Fibroblast of skin of back (primary cell): ENCODE measurements at places on chromosomes 5 and 9.

- DNase-seq: peak; percentile 13
Observed at GRCh38 chr5:15594977-15595568, 95.1 kb downstream of the FBXL7 start.

- DNase-seq: no peak
Observed at GRCh38 chr5:18244309-18244708, 610.0 kb downstream of the TAF11L14 start.

DNA sequence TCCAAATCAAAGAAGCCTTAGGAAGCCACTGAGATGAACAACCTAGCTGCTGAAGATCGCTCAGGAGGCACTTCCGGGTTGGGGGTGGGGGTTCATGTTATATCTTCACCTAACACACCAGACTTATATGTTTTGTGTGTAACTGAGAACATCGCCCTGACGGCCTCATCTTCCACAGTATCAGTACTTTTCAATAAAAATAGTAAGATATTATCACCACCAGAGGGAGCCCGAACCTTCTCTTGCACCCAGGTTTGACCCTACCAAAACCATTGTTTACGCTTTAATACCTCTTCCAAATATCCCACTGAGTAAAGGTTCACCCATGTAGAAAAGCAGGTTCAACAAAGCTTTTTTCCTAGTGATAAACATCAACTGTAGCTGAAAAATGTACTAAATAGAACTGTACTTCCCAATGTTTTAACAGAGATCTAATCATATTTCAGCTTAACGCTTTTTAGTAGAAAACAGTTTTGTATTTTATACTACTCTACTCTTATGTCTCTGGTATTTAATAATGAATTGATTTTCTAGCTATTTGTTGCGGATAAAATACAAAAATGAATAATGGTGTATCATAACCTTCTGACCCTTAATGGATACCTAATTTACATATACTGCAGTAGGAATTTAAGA lies 244.0 kb downstream of the EPB41L4A start:
- peak; percentile 49 for DNase-seq

DNA sequence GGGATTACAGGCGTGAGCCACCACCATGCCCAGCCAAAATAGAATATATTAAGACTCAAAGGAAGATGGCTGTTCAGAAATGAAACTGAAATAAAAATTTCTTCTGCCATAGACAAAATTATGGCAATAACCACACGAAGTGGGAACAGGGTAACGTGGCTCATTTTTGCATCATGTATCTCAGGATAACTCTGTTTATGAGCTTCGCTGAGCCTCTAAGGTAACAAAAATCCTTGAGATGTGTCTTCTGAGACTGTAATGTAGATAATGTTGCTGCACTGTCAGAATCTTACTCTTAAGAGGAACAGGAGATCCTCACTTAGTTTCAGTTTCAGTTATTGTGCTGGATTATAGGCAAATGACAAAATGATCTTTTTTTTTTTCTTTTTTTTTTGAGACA lies 153.8 kb downstream of the GOLPH3 start:
- DNase-seq: no peak

DNA sequence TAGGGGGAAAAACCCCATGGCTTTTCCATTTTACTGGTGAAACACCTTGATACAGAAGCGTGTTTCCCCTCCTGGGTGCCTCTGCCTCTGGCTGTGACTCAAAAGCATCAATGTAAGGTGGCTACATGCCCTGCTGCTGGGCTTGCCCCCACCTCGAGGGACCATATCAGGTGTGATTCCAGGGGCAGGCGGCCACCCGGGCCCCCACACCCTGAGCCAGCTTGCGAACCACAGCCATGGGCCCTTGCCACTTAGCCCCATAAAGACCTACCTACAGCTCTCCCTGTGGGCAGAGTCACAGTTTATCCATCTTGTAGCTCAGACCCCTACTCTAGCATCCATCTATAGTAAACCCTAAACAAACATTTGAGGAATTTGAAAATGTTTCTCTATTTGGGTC lies 10.8 kb downstream of the SHC3 start:
- DNase-seq: no peak

DNA sequence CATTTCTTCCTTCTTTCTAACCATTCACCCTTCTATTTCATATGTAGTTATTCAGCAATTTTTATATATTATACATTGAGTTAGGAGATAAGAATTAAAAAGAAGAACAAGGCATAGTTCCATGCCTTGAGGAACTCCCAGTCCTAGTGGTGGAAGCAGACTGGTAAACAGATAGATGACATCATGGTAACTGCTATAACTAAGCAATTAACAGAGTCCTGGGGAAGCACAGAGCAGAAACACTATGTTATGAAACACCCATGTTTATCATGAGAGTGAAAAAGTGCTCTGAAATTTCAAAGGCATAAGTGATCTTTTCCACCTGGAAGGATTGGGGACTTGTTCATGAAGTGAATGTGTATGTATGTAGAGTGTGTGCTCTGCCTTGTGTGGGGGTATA lies 14.6 kb downstream of the PAPPA start:
- no peak for DNase-seq

DNA sequence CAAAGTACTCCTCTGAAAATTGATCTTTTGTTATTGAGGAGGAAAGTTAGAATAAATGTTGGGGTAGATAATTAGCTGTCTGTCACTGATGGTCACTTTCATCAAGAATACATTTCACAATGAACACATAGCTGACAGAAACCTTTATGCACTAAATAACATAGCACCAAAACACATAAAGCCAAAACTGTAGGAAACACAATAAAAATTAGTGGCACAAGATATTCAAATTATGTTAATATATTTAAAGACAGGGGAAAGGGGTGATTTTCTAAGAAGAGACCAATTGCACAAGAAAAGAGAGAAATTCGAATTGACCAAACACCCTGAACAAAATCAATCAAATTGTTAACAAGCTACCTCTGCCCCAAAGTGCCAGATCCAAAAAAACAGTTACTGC lies 89.7 kb downstream of the AK8 start:
- no peak for DNase-seq

GRCh38 chr9:21689854-21690253 lies 112.6 kb upstream of the MTAP start:
- no peak for DNase-seq

DNA sequence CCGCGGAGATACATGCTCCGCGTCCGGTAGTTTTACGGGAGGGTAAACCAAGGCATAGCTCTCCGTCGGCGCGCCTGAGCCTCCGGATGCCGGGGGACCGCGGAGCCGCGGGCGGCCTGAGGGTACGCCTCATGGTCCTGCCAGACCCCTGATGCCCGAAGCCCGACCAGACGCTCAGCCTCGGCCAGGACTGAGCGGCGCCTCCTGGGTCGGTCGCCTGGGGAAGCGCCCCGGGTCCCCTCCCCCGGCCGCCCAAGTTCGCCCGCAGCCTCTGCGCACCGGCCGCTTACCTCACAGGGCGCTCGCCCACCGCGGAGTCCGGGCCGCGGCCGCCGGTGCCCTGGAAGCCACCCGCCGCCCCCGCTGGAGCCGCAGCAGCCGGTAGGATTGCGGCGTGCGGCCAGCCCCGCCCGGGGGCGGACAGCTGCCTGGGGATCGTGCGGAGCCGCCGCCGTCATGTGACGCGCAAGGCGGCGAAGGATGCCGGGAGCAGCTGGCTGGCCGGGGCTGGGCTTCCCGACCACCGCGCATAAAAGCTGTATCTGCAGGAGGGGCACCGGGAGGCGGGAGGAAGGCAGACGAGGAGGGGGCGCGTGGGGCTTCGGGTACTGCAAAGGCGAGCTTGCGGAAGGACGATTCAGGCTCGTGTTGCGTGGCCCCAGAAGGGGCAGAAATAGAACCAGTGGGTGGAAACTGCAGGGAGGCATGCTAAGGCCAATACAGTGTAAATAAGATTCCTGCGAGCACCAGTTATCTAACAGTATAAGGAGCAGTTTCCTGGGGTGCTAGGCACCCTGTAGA lies at the start of gene FBXO10:
Gene FBXO10 (minus strand): TSS at position 460 of the 801 bp plus-strand sequence. CDS start 34,612 bp downstream, outside the sequence.
- peak; percentile 69 for DNase-seq

DNA sequence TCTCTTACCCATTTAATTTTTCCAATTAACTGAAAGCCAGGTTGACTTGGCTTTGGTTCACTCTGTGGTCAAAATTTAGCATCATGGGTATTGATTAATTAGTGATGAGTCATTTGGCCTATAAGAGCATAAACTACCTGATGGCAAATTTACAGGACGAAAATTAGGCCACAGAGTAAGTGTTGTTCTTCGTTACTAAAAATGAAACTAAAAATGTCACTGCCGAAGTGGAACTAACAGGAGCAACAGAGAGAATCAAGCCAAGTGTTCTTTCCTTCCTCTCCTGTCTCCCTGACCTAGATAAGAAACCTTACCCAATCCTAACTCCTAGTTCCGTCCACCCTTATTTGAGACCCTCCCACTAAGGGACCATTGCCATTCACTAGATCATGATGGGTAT lies 176.9 kb downstream of the RAB3C start:
- no peak for DNase-seq

- no peak for DNase-seq
Observed at GRCh38 chr9:134759913-134760312, 118.3 kb downstream of the COL5A1 start.

- DNase-seq: peak; percentile 38
Observed at GRCh38 chr5:78649211-78649695, 681 bp upstream of the LHFPL2 start.

GRCh38 chr5:136094189-136094912 lies 38.3 kb upstream of the SMAD5 start:
- DNase-seq: no peak

DNA sequence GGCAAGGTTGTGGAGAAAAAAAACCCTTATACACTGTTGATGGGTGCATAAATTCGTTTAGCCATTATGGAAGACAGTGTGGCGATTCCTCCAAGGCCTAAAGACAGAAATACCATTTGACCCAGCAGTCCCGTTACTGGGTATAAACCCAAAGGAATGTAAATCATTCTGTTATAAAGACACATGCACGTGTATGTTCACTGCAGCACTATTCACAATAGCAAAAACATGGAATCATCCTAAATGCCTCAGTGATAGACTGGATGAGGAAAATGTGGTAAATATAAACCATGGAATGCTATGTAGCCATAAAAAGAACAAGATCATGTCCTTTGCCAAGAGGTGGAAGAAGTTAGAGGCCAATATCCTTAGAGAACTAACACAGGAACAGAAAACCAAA lies 119.9 kb upstream of the PRR16 start:
- peak; percentile 4 for DNase-seq

DNA sequence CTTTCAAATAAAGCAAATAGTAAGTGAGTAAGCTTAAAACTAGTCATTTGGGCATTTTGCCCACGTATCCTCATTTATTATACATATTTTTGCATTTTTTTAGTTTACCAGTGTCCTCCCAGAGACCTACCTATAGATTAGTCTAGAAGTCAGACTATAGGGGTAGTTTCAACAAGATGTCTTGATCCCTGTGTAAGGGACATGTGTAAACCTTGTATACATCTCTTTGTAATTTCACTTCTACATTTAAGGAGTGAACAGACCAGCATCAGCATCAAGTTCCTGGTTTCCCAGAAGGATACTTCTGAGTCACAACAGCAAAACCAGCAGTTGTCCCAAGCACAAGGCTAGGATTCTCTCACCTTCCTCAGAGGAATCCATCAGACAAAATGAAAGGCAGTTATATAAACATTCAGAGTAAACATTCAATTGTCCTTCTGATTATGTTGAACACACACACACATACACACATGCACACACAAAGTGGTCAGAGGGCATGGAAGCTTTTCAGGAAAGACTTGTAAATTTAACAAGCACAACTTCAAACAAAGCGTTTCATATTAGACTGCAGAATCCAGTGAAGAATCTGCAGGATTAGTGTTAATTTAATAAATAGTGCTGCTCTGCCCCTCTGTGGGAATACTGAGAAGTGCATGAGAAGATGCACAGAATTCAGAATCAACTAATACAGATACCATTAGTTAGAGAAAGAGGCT lies 55.4 kb downstream of the HINT1 start:
- peak; percentile 40 for DNase-seq

DNA sequence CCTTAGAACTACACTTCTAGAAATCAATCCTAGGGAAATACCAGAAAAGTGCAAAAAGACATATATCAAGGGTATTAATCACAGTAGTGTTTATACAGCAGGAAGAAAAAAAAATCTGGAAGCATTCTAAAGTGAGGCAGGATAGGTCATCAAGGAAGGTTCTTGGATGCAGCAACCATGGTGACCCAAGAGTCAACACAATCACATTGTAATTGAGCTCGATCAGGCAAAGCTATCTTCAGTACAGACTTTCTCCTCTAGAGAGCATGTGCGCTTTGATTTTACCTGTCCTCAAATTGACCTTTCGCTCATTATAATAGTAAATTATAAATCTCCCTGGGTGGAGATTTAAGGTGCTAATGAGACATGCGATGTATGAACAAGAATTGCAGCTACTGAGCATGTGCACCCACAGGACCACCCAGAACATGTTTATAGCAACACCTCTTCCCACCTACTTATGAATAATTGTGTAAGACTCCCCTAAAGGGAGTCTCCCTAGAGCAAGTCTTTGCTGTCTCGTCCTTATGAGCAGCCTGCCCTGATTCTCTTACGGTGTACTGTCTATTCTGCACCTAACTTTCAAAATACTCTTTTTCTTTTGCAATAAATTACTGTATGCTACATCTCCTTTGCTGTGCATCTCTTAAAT lies 297.7 kb downstream of the ATPSCKMT start:
- no peak for DNase-seq

DNA sequence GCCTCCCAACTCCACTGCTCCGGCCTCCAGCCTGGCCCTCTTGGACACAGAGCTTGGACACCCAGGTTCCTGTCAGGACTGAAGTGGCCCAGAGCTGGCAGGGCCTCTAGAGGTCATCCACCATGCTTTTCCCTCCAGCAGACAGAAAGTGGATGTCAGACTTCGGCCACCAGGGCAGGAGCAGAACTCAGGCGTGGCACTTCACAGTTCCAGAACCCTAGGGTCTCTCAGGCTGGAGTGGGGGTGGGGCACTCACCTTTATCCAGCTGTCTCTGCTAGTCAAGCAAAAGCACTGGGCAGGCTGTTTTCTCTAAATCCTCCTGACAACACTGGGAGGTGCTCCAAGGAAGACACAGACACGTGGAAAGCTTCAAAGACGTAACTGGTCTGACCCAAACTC lies 35.6 kb upstream of the N4BP3 start:
- no peak for DNase-seq

GRCh38 chr5:64595031-64595855 lies 89.4 kb downstream of the RGS7BP start:
- no peak for DNase-seq

DNA sequence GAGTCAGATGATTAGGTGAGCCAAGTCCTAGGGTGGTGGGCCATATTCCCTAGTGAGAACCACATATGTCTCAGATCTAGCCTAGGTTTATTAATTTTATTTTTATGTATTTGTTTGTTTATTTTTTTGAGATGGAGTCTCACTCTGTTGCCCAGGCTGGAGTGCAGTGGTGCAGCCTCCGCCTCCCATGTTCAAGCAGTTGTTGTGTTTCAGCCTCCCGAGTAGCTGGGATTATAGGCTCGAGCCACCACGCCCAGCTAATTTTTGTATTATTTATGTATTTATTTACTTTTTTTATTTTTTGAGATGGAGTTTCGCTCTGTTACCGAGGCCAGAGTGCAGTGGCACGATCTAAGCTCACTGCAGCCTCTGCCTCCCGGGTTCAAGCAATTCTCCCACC lies 36.0 kb downstream of the NUP188 start:
- no peak for DNase-seq

DNA sequence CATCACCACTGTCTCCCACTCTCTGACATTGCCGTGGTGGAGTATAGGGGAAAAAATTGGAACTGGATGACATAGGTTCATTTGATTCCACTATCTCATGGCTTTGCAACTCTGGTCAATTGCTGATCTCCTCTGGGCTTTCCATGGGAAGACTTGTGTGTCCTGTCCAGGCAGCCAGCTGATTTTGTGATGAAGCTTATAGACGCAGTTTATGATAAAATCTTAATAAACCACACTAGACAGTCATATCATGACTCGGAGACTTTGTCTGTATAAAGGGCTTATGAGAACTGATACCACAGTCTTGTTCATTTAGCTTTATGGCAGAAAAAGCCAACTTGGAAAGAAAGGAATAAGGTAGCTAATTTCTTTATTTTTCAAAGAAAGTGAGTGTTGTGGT lies 296.5 kb downstream of the MAST4 start:
- no peak for DNase-seq
